ENCODE measurements at places on chromosomes 6 and 20. TPM values are rescaled to one million over a fixed set of nuclear protein-coding genes. Genes with fewer than 3 reads are reported as not detected.
A peak's percentile ranks its signal among the peaks of the same experiment; 100 is the strongest.

GRCh38 chr6:158487495-158487894, 72.4 kb upstream of the TMEM181 start:
- no peak overlapping the region for H3K4me3 ChIP-seq
- H3K36me3 ChIP-seq, result peaks cover 2% of the 10 kb centered on the region
- DNase-seq, result no peak
- H3K27me3 ChIP-seq, result no peaks in the 10 kb centered on the region
- no peaks in the 10 kb centered on the region for H3K4me1 ChIP-seq

GRCh38 chr20:60104993-60105803, 147.0 kb downstream of the CDH26 start:
- no peak for DNase-seq
- no peaks in the 10 kb centered on the region for H3K27me3 ChIP-seq
- H3K36me3 ChIP-seq, result no peaks in the 10 kb centered on the region
- no peaks in the 10 kb centered on the region for H3K4me1 ChIP-seq

- H3K4me3 ChIP-seq, result no peak overlapping the region
- H3K36me3 ChIP-seq, result no peaks in the 10 kb centered on the region
- DNase-seq, result no peak
- no peaks in the 10 kb centered on the region for H3K27me3 ChIP-seq
These were observed 287.1 kb downstream of the GMDS start for GRCh38 chr6:1958257-1958656.

DNA sequence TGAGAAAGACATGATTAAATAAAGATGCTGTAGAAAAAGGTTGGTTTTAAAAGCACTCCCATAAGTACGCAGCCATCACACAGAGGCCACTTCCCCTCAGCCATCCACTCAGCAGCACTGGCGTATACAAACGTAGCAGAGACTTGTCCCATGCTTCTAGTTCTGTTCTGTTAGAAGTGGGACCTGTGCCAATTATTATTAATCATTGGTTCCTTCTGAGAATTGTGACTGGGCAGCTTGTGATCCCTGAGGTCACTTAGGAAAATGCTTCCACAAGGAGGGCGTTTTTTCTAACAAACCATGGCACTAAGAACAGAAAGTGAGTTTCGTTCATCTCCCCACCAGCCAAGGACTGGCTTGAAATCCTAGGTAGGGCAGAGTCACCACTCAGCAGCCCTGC, 53.9 kb downstream of the FAM120B start:
- H3K4me1 ChIP-seq, result no peaks in the 10 kb centered on the region
- H3K27ac ChIP-seq, result no peak overlapping the region
- no peaks in the 10 kb centered on the region for H3K36me3 ChIP-seq
- no peak overlapping the region for H3K4me3 ChIP-seq

DNA sequence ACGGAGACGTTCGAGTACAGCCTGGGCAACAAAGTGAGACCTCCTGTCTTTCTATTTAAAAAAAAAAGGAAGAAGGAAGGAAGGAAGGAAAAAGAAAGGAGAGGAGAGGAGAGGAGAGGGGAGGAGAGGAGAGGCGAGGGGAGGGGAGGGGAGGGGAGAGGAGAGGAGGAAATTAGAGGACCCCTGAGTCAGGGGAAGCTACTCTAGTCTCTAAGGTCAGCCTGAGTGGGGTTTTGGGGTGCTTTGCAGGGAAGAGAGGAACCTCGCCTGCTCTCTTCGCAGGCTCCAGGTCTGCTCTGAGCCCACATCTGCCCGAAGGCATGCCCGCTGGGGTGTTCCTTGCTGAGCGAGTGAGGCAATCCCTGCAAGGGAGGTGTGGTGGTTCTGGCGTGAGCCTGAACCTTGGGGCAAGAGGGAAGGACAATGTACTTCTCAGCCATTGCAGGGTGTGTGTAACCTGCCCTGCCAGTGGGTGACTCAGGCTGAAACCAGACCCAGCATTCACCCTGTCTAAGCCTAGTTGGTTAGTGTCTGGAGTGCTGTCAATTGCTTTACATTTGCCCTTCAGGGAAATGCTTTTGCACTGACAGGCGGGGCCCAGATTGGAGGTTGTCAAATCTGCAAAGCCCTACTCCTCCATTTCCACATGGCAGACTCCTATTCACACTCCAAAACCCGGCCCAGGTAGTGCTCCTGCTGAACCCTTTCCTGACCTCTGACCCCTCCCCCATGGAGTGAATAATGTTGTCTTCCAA, 15.3 kb upstream of the MMP9 start:
- H3K27me3 ChIP-seq, result no peaks in the 10 kb centered on the region
- no peaks in the 10 kb centered on the region for H3K36me3 ChIP-seq
- no peaks in the 10 kb centered on the region for H3K4me1 ChIP-seq
- no peak for DNase-seq
- no peak overlapping the region for H3K4me3 ChIP-seq

DNA sequence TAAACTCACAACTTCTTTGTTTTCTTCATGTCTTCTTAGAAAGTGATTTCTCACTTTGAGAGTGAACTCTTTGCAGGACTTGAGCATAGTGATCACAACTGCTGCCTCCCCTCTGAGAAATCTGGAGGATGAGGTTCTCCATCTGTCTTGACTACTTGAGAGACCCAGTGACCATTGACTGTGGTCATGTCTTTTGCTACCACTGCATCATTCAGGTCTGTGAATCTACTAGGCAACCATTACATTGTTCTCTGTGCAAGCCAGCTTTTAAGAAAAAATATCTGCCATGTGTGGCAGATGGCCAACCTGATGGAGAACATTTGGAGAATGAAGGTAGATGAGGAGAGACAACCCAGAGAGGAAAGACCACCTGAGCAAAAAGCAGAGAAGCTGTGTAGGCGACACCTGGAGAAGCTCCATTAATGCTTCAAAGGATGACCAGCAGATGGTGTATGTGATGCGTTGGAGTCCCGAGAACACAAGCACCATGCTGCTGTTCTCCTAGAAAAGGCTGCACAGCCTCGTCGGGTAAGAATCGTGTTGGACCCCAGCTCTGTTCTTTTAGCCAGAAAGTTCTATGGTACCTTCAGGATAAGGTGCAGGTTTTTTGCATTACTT, 25.1 kb upstream of the TRIM26 start:
- no peak overlapping the region for H3K4me3 ChIP-seq
- no peak for DNase-seq
- no peaks in the 10 kb centered on the region for H3K4me1 ChIP-seq
- no peaks in the 10 kb centered on the region for H3K27me3 ChIP-seq
- H3K27ac ChIP-seq, result no peak overlapping the region

DNA sequence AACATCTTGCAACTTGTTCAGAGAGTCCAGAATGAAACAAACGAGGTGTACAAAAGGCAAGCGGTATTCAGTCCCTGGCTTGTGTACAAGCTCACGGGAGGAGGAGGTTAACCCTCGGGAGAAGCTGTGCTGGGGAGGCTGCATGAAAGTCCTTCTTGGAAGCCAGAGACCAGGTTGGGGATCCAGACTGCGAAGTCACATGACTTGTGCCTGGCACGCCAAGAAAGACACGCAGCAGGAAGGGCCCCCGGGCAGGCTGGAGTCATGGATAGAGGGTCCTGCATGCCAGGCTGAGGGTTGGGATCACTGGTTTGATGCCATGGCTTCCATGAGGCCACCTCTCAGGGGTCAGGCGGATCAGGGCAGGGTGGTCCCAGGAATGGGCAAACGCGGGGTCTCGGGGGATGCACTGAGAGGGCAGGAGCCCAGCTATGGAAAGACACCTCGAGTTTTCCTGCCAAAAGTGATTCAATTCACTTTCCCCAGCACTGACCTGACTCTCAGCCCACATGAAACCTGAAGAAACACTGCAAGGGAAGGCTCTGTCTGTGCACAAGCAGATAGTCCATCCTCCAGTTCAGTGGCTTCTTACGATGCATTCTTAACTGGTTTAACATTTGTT, 79.4 kb downstream of the DLL1 start:
- H3K4me3 ChIP-seq, result no peak overlapping the region
- no peaks in the 10 kb centered on the region for H3K27me3 ChIP-seq
- no peak overlapping the region for H3K27ac ChIP-seq
- DNase-seq, result no peak
- H3K4me1 ChIP-seq, result no peaks in the 10 kb centered on the region

GRCh38 chr6:12802440-12802839, 85.9 kb downstream of the PHACTR1 start:
- H3K36me3 ChIP-seq, result no peaks in the 10 kb centered on the region
- no peak for DNase-seq
- H3K4me3 ChIP-seq, result no peak overlapping the region
- no peak overlapping the region for H3K27ac ChIP-seq
- no peaks in the 10 kb centered on the region for H3K4me1 ChIP-seq
- H3K27me3 ChIP-seq, result no peaks in the 10 kb centered on the region

DNA sequence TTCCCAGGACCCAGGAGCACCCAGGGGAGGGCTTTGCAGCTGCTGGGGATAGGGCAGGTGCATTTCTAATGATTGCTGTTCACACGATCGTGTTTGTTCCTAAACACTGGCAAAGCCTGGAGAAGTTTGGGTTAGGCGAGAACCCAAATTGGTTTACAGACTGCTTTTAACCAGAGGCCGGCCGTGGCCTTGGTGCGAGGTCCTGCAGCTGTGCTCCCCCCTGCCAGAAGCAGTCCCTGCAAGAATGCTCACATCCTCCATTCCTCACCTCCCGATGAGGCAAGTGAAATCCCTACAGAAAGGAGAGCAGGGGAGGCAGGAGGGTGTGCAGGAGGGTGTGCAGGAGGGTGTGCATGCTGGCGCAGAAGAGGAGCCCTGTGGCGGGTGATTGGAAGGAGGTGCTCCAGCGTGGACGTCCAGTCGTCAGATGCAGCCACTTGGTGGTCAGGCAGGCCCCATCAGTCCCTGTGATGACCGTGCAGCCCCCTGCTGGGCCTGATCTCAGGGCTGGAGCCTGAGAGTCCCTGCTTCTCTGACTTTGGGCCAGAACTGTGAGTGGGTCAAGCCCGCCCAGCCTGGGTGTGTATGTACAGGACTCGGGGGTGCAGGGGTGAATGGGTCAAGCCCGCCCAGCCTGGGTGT, 55.7 kb upstream of the FRMD1 start:
- H3K4me3 ChIP-seq, result no peak overlapping the region
- no peak for DNase-seq
- no peaks in the 10 kb centered on the region for H3K4me1 ChIP-seq
- no peaks in the 10 kb centered on the region for H3K27me3 ChIP-seq

DNA sequence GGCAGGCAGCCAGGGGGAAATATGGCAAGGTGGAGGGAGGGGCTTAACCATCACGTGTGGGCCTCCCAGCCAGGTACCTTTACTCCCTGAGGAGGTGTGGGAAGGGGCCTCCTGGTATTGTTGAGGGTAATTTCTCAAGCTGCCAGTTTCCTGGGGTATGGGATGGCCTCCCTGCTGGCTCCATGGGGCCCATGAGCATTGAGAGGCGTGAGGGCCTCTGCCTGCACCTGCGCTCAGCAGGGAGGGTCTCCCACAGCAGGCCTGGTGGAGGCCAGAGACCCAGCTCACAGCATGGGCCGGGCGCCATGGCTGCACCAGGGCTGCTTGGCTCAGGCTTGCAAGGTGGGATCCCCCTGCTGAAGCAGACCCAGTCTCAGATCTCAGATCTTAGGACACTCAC, 113.0 kb downstream of the GRM4 start:
- no peaks in the 10 kb centered on the region for H3K36me3 ChIP-seq
- H3K27me3 ChIP-seq, result no peaks in the 10 kb centered on the region
- no peaks in the 10 kb centered on the region for H3K4me1 ChIP-seq
- DNase-seq, result no peak
- no peak overlapping the region for H3K4me3 ChIP-seq
- no peak overlapping the region for H3K27ac ChIP-seq

GRCh38 chr6:143677891-143678791, at the start of gene PHACTR2:
PHACTR2 (plus strand) TSS chr6:143677965; CDS start chr6:143678164, 199 bp downstream.
- H3K36me3 ChIP-seq, result no peaks in the 10 kb centered on the region
- H3K4me1 ChIP-seq, result peaks cover 29% of the 10 kb centered on the region
- DNase-seq, result peak; percentile 78
- peak within 1 kb of the TSS; percentile 52 for H3K4me3 ChIP-seq

GRCh38 chr20:20525756-20526155, 157.9 kb downstream of the INSM1 start:
- H3K27me3 ChIP-seq, result no peaks in the 10 kb centered on the region
- no peak overlapping the region for H3K27ac ChIP-seq
- no peak overlapping the region for H3K4me3 ChIP-seq
- no peak for DNase-seq
- peaks cover 16% of the 10 kb centered on the region for H3K36me3 ChIP-seq

DNA sequence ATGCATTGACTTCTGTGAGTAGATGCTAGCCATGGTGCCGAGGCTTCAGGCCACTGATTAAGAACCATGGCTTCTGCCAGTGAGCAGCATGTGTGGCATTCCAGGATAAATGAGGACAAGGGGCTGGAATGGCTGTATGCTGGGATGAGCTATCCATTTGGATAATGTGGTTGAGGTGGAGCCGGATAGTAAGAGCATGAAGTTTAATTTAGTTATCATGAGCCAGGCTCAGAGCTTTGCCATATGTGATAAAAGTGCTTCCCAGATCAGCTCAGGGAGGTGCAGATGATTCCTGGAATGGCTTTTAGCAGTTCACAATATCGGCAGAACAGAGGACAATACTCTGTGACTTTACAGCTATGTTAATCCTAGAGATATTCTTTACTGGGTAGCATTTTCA, 34.6 kb upstream of the RNF8 start:
- H3K36me3 ChIP-seq, result peaks cover 51% of the 10 kb centered on the region
- H3K4me3 ChIP-seq, result no peak overlapping the region
- DNase-seq, result no peak
- no peaks in the 10 kb centered on the region for H3K27me3 ChIP-seq
- H3K4me1 ChIP-seq, result peaks cover 5% of the 10 kb centered on the region

DNA sequence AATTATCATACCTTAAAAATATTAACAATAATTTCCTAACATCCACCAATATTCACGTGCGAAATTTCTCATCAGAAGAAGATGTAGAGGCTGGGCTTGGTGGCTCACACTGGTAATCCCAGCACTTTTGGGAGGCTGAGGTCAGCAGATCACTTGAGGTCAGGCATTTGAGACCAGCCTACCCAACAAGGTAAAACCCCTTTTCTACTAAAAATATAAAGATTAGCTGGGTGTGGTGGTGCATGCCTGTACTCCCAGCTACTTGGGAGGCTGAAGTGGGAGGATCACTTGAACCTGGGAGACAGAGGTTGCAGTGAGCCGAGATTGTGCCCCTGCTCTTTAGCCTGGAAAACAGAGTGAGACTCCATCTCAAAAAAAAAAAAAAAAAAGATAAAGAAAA, 36.1 kb upstream of the JAG1 start:
- no peaks in the 10 kb centered on the region for H3K36me3 ChIP-seq
- H3K27me3 ChIP-seq, result no peaks in the 10 kb centered on the region
- DNase-seq, result no peak
- no peak overlapping the region for H3K27ac ChIP-seq
- H3K4me1 ChIP-seq, result no peaks in the 10 kb centered on the region

- peak; percentile 93 for DNase-seq
- peak overlapping the region; percentile 58 for H3K4me3 ChIP-seq
- H3K4me1 ChIP-seq, result peaks cover 12% of the 10 kb centered on the region
- H3K36me3 ChIP-seq, result no peaks in the 10 kb centered on the region
These were observed 12.4 kb upstream of the HMGA1 start for GRCh38 chr6:34223956-34224940.

DEFB124 gene
- total RNA-seq, result not detected

LY86 gene
- not detected for total RNA-seq

TBX18 gene
- total RNA-seq, result 2.7 TPM

All from thyroid gland (tissue), 4 donors.